ENCODE measurements at places on chromosomes 1 and 21. TPM values are rescaled to one million over a fixed set of nuclear protein-coding genes. Genes with fewer than 3 reads are reported as not detected.

- no peak for DNase-seq
Observed at GRCh38 chr1:244893836-244894235, 29.5 kb upstream of the HNRNPU start.

DNA sequence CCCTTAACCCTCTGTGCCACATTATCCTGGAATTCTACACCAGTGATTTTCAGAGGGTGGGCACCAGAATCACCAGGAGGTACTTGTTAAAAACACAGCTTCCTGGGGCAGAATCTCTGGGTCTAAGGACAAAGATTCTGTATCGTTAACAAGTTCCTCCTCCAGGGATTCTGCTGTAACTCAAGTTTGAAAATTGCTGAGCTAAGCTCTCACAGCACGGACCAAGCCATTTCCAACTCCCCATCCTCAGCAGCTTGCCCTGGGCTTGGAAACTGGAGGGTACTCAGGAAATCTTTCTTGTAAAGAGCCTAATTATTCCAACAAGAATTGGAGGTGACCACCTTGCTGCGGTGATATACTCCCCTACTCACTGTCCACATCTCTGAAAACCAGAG lies 48.8 kb downstream of the TMCO4 start:
- no peak for DNase-seq

GRCh38 chr1:67193704-67194103 lies 27.4 kb downstream of the IL23R start:
- no peak for DNase-seq

DNA sequence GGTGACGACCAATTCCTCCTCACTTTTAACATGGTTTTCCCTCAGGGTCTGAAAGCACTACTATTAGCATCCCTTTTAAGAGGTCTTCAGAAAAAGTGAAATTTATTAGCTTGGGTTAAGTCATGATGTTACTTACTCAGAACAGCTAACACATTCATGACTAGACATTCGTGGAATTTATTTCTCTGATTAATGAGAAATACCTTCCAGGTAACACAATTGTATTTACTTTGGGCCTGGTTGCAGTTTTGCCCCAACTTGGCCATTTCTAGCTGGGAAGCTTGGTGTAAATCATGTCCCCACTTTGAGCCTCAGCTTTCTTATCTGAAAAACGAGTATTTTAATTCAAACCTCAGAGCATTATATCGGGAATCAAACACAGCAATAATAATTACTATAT lies 119.2 kb upstream of the SPATA6 start:
- no peak for DNase-seq

DNA sequence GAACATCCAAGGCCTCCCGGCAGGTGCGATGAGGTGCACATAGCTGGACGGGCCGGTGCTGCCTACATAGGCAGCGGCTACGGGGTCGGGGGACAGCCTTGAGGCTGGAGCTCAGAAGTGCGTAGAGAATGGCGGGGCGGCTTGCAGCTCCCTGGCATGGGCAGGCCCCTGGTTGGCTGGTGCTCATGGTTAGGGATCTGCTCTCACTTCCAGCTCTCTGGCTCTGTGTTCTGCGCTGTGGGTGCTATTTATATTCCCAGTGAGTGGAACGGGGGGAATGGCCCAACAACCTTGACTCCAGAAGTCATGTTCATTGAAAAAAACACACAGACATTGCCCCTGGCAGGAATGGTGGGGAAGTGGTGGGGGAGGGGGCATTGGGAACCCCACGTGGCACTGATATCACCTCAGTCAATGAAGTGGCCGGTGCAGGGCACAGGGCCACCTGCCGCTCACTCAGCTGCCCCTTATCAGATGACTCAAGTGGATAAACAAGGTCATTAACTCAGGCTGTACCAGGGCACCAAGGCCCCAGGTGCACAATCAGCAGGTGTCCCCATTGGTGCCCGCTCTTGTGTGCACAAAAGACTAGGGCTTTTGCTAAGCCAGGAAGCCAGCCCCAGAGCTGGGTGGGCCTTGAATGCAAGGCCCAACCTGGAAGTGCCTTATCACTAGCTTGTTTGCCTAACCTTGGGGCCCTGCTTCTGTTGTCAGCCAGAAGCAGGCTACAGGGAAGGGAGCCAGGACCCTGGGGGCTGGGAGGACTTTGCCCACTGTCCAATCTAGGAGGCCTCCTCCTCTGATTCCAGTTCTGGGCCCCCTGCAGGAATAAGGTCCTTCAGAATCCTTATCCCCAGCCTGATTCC lies at the start of gene NR0B2:
Gene NR0B2 (minus strand): TSS at position 222 of the 866 bp plus-strand sequence. CDS start 35 bp downstream, at position 187.
- DNase-seq = no peak

DNA sequence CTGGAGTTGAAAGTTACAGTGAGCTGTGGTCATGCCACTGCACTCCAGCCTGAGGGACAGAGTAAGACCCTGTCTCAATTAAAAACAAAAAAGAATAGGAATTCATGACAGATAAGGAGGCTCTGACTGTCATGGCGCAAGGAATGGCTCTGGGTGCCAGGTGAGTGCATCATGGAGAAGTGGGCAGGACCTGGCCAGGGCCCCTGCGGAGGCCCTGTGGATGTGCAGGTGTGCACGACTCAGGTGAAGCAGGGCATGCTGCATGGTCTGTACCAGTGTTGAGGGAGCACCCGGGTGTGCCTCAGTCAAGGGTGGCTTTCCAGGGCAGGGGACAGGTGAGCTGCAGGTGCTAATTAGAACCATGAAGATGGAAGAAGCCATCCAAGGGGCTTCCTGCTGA lies 14.0 kb downstream of the SLC1A7 start:
- DNase-seq = no peak

DNA sequence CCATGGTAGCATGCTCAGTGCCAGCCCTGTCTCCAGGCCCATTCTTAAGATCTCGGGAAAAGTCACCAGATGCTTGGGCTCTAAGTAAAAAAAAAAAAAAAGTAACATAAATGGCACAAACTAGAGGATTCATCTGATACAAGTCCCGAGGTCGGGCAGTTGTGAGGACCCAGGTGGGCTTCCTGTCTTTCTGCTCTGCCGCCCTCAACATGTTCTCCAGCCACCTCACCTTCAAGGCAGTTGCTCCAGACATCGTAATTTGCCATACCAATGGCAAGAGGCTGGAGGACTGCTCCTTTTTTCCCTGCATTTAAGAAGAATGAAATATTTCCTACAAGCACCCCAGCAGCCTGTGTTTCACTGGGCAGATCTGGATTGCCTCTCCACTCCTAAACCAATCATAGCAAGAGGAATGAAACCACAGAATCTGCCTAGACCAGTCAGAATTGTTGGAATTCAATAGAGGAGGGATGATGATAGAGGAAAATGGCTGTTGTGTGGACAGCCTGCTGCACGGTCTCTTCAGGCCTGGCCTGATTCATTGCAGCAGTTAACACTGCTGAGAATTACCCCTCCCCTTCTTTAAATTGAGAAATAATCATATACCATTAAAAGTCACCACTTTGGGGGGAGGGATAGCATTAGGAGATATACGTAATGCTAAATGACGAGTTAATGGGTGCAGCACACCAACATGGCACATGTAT lies 5.4 kb downstream of the HMGN2 start:
- no peak for DNase-seq

GRCh38 chr1:156727926-156728598 lies at the start of gene METTL25B:
Gene METTL25B, plus strand, starts transcription at chr1:156728469. Its CDS starts 636 bp downstream, at chr1:156729105.
- peak; percentile 77 for DNase-seq

GRCh38 chr1:15323351-15323988 lies 76.4 kb downstream of the FHAD1 start:
- peak; percentile 74 for DNase-seq

DNA sequence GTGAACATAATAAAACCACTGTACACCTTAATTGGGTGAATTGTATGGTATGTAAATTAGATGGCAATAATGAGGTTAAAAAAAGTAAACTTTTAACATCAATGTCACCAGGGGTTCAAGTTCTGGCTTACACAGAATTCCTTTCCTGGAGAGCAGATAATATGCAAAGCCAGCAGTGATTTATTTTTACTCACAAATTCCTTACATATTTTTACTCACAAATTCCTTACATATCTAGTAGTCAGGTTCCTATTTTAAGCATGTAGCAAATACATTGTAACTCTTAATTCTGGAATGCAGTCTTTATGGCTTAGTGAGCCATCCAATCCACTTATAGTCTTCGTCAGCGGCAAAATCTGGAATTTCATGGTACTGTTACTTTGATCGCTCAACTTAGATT lies 1.3 kb upstream of the UBE4B start:
- DNase-seq = no peak

GRCh38 chr1:200306944-200307754 lies 102.7 kb downstream of the ZNF281 start:
- DNase-seq = no peak

- DNase-seq = no peak
Observed at GRCh38 chr1:20160034-20160433, 20.9 kb downstream of the PLA2G2F start.

DNA sequence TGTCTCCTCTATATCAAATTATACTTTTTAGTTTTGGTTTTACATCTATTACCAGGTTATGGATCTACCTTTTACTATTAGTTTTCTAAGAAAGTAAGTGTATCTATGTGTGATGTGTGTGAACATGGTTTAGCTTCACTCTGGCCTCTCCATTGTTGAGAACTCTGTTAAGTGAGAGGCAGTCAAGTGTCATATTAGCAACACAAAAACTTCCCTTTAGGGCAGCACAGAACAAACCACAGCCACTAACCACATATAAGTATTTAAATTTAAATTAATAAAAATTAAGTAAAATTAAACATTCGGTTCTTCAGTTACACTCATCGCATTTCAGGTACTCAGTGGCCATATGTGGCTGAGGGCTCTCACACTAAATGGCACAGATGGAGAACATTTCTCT lies 96.6 kb downstream of the DPYD start:
- DNase-seq = no peak

GRCh38 chr1:247266053-247266452 lies 10.2 kb downstream of the VN1R5 start:
- no peak for DNase-seq

DNA sequence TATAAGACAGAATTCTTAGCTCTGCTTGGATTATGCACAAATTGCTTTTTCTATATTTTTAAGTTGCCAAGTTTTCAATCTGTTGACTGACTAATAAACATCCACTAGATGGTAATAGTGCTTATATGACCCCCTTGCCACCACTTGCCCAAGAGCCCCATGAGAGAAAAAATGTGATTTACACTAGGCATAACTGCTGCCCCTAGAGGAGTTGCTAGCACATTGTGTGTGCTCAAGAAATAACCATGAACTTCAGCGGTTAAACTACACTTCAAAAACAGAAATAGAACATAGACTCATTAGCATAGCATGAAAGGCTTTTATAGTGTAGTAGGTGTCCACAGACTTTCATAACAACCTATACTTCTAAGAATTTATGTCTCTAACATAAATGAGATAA lies 61.4 kb downstream of the BRINP3 start:
- no peak for DNase-seq

- DNase-seq = no peak
Observed at GRCh38 chr1:226987179-226987536, 47.1 kb downstream of the COQ8A start.

DNA sequence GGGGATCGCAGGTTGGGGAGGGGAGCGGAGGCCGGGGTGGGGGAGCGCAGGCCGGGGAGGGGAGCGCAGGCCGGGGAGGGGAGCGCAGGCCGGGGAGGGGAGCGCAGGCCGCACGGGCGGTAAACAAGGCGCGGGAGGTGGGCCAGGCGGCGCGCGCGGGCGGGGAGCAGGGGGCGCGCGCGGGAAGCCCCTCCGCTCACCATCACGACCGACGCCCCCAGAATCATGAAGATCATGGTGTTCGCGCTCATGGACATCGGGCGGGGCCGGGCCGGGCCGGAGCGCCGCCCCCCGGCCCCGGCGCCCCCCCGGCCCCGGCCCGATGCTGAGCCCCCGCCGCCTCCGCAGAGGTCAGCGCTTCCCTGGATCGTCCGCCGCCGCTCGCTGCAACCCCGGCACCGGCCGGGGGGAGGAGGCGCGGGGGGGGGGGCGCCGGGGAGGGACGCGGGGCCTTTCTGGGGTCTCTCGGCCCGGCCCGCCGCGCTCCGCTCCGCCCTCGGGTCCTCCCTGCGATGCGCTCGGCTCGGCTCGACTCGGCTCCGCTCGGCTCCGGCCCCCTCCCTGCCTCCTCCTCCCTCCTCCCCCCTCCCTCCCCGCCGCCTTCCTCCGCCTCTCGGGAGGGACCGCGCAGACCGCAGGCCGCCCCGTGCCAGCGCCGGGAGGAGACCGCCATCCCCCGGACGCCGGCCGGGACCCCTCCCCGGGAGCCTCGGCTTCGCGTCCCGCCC lies at the start of gene TMEM240:
Gene TMEM240 (minus strand): TSS at position 535 of the 728 bp plus-strand sequence. CDS start 278 bp downstream, at position 257.
- peak; percentile 70 for DNase-seq

DNA sequence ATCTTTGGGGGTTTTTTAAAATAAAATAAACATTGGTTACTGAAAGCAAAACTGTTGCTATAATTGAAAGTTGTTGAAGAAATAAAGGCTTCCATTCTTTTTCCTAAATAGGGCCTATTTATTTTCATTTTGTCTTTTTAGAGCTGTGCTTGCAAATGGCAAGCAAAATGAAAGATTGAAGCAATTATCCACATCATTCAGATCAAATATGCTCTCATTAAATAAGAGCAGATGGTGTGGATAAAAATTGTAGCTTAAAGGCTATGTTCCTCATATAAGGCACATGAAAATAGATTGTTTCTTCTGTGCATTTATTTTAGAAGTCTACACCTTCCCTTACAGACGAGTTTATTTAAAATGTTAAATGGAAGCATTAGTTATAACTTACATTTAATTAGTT lies 1317.7 kb downstream of the MRPL39 start:
- no peak for DNase-seq

DNA sequence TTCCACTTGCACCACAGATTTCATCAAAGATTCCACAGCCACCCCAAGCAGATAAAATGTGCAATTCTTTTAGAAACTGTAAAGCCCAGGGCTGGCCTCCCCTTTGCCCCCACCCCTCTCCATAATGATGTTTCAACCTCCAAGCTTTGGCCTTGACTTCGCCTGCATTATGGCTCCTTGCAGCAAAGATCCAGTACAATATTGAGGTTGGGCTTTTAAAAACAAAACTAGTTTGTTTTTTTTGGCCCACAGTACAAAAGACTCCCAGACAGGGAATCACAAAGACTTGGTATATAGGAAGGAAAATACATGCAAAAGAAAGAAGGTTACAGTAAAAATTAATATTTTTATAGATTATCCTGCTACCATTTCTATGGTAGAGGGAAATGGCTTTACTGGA lies 356.5 kb upstream of the PTBP2 start:
- DNase-seq = no peak

GRCh38 chr1:233242827-233243483 lies 52.6 kb downstream of the PCNX2 start:
- DNase-seq = no peak

GRCh38 chr1:154524881-154525280 lies 22.7 kb upstream of the SHE start:
- no peak for DNase-seq

DCST1 gene
- 0.66 TPM for total RNA-seq

SLC2A5 gene
- 2.3 TPM for total RNA-seq

ZNF695 gene
- not detected for total RNA-seq

DNAJC6 gene
- total RNA-seq = 4.2 TPM

RGS7 gene
- not detected for total RNA-seq

DCDC2B gene
- not detected for total RNA-seq

DTL gene
- total RNA-seq = 0.29 TPM

KRTAP10-8 gene
- total RNA-seq = not detected

EPHX1 gene
- 63.6 TPM for total RNA-seq

ATP1A4 gene
- total RNA-seq = not detected

AQP10 gene
- total RNA-seq = not detected

HSPG2 gene
- 48.3 TPM for total RNA-seq

TOR1AIP2 gene
- 64.6 TPM for total RNA-seq

SLC6A9 gene
- 5.1 TPM for total RNA-seq

Measured in breast epithelium (tissue), 4 donors.